T-helper 9 cell (primary cell): ENCODE measurements at places on chromosomes 7 and 10.

DNA sequence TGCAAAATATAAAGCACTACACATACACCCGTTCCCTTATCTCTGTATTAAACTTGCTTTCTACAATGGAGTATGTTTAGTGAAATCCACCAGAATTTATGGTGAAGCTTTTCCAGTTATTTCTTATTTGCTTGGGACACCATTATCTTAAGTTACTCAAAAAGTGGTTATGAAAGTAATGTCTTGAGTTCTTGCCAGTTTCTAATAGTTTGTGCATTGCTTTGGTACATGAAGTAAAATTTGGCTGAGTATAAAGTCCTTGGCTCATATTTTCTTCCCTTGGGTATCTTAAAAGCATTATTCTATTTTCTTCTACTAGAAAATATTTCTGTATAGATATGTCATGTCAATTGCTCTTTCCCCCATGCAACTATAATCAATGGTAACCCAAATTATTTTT, 85.2 kb downstream of the POLR1F start:
- DNase-seq = no peak

DNA sequence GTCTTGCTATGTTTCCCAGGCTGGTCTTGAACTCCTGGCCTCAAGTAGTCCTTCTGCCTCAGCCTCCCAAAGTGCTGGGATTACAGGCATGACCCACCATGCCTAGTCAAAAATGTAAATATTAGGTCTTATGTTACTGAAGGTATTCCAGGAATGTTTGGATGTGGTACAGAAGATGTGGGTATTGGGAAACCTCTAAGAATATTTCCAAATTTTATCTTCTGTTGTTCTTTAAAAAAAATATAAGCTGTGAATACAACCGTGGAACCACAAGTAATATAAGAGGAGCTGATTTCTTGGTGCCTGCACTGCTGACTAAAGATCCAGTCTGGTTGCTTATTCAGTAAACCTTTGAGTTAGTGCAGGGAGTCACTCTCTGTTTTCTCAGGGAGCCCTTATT, 178.3 kb downstream of the AUTS2 start:
- no peak for DNase-seq

- DNase-seq = no peak
Observed at GRCh38 chr10:115968236-115968635, 304.8 kb downstream of the GFRA1 start.

DNA sequence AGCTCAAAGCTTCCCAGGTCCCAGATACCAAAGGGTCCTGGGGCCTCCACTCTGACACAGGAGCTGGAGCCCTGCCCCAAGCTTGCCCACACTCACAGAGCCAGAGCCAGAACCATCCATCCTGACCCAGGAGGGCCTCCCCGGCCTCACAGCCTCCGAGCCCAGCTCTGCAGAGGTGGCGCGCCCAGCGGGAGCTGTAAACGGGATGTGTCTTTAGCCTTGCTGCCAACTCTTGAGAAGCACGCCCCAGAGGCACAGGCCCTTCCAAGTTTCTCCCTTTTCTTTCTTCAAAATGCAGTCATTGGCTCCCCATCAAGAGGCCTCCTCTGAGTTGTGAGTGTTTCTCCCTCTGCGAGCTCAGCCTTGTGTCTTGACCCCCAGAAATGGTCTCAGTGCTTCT, 75.0 kb downstream of the PDGFA start:
- no peak for DNase-seq

- DNase-seq = no peak
Observed at GRCh38 chr10:119494236-119495020, 48.1 kb downstream of the RGS10 start.

GRCh38 chr7:13288516-13288915, 601.1 kb downstream of the ARL4A start:
- DNase-seq = no peak
